ENCODE measurements at places on chromosomes 6 and 20.

DNA sequence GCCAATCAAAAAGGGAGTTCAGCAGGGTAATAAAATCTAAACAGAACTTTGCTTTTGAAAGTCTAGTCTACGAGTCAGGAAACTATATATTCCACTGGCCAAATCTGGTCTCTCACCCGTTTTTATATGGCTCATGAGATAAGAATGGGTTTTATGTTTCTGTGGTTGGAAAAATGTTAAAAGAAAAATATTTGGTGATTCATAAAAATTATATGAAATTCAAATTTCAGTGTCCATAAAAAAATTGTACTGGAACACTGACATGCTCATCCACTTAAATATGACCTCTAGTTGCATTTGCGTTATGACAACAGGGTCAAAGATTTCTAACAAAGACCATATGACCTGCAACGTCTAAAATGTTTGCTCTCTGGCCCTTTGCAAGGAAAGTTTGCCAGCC is 22.3 kb upstream of the LAMP5 start:
- DNase-seq, result no peak

DNA sequence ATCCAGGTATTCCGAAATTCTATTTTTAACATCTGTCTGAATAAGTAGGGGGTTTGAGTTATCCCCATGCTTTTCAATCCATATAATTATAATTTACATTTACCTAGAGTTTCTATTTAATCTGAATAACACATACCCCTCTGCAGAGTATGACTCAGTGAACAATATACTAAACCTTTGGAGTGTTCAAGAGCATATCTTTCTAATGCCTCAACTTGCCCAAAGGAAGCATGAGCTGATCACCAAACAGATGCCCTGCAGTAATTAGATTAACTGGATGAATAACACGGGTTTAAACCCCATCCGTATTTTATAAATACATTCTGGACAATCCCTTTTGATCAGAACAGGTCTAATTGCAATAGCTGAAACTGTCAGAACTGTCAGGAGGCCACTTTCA is 897.1 kb downstream of the TFAP2A start:
- no peak for DNase-seq

DNA sequence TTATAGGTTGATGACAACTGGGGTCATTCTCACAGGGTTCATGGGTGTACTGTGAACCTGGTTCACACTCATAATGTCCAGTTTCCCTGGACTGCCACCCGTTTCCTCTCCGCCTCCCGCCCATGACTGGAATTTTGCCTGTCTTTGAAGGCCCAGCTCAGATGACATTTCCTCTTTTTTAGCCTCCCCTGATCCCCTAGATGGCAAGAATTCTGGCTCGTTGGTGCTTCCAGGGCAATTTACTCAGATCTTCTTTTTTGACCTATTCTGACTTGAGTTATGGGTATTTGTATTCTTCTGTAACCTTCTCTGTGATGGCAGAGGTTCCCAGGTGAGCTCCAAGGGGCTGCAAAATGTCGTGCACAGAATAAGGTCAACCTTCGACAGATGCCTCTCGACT is 5.7 kb upstream of the CITED2 start:
- DNase-seq, result no peak

- no peak for DNase-seq
Measured at GRCh38 chr6:91020744-91021143, 433.9 kb upstream of the MAP3K7 start.

DNA sequence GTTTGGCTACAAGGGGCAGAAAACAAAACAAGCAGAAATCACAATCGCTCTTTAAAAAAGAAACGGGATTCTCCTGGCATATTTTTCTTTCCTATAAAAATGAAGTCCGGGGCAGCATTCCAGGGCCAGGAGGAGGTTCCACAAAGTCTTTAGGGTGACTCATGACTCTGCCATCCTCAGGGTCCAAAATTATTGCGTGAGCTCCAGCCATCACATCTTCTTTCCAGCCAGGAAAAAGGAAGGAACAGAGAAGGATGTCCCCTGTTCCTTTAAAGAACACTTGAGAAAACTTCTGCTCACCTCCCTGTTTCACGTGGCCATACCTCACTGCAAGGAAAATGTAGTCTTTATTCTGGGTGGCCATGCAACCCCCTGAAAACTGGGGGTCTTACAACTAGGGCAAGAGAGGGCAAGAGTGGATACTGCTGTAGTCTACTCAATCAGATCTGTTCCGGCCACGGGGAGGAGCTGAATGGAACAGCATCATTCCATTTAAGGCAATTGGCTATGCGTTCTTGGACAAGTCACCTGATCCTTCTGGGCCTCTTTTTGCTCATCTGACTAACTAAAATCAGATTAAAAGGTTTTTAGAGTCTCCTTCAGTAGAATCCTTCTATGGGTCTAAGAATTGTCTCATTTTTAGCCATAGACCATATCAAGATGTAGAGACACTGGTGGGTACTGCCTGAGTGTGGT is 49.4 kb downstream of the CTCFL start:
- no peak for DNase-seq

DNA sequence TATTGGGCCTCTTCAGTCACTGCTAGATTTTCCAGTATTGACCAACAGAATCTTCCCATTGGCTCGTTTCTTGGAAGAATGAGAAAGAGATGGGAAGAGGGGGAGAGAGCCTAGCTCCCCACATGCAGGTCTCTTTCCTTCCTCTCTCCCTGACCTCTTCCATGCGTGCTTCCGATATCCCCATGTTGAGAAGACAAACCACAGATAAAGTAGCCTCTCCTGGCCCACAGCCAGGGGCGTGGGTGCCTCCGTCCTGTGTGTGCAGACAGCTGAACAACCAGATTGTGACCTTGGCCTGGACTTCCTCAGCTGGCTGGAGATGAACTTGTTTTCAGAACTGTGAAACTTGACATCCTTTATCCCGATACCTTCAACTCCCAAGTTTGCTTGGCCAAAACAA is 71.0 kb downstream of the EDN3 start:
- DNase-seq, result no peak

DNA sequence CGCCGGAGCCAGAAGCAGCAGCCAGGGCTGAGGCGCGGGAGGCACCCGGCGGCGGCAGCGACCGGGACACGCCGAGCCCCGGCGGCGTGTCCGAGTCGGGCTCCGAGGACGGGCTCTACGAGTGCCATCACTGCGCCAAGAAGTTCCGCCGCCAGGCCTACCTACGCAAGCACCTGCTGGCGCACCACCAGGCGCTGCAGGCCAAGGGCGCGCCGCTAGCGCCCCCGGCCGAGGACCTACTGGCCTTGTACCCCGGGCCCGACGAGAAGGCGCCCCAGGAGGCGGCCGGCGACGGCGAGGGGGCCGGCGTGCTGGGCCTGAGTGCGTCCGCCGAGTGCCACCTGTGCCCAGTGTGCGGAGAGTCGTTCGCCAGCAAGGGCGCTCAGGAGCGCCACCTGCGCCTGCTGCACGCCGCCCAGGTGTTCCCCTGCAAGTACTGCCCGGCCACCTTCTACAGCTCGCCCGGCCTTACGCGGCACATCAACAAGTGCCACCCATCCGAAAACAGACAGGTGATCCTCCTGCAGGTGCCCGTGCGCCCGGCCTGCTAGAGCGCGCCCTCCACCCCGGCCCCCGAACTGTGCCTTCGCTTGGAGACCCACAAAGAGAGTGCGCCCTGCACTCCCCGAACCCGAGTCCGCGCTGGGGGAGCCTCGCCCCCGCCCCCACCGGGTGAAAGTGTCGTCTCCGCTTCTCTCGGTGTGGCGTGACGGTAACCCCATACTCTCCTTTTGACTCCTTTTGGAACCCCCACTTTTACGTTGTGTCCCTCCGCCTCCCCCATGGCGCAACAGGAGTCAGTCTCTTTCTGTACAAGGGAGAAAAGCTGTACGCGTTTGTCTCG is 1.6 kb downstream of the INSM1 start:
- DNase-seq, result peak; percentile 67

- DNase-seq, result no peak
Measured at GRCh38 chr6:7819431-7820015, 91.1 kb downstream of the TXNDC5 start.
